ENCODE measurements at places on chromosomes 3 and 15. TPM values are rescaled to one million over a fixed set of nuclear protein-coding genes. Genes with fewer than 3 reads are reported as not detected.

Gene TMCO5A
- not detected for total RNA-seq

Gene RASGRP1
- total RNA-seq: 5.1 TPM

Gene CKMT1A
- total RNA-seq: not detected

Gene EXD1
- total RNA-seq: not detected

All from smooth muscle cell of the pulmonary artery (primary cell).